ENCODE measurements at places on chromosomes 7 and 10.
A peak's percentile ranks its signal among the peaks of the same experiment; 100 is the strongest.

DNA sequence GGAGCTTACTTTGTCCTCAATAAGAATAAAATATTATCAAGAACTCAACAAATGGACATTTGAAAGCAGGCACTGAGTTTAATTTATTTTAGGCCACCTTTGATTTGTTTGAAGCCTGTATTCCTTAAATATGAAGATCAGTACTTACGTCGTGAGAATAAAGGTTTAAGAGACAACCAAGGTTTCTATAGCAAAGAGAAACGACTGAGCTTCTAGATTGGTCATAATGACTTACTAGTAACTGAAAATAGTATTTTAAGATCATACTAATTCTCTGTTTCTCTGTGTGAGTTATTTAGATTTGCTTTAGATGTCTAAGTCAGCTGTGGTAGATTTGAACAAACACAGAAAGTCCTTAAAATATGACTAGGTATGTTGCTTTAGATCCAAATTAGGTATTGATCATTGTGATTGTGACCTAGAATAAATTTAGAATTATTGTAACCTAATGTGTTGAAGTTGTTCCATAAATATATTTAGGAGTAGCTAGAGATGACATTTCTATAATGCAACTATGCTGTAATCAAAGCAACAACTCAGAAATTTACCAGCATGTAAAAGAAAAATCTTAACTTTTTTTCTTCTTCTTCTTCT, 2.4 kb upstream of the GLCCI1 start:
- DNase-seq: no peak

DNA sequence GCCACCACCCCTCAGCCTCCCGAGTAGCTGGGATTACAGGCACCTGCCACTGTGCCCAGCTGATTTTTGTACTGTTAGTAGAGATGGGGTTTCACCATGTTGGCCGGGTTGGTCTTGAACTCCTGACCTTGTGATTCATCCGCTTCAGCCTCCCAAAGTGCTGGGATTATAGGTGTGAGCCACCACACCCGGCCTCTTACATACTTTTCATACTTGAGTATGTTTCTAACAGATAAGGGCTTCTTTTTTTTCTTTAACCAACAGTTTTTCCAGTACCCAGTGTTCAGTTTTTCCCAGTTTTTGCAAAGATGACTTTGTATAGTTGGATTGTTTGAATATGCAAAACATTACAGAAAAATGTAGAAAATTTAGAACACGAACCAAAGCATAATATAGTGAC, 7.7 kb downstream of the EIF4H start:
- no peak for DNase-seq

DNA sequence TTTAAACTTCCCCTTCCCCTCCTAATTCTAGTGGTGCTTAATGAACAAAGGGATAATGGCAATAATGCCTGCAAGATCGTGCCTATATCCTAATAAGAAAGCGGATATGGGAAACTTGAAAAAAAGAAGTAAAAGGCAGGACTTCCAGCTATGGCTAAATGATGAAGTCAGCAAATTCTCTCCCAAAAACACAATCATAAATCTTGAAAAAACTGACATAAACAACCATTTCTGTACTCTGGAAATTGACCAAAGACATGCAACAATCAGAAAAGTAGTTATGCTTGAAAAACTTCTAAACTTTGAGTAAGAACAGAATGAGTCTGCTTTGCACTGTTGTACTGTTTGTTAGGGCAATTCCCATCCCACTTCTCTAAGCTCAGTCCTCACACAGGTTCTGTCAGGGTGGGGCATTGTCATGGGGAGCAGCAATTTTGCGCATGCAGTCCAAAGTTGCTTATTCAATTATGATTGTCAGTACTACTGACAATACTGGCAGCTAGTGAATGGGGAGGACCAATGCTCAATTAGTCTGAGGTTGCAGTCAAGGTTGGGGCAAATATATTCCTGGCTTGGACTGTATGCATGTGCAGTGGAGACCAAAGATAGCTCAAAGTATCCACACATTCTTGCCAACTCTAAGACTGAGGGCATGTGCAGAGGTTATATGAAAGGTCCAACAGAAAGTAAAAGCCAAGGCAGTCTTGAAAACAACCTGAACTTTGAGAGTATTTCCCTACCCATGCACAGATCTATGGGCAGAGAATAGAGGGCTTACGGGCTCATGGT, 34.1 kb upstream of the ARHGAP22 start:
- no peak for DNase-seq

- no peak for DNase-seq
Measured at GRCh38 chr10:11022213-11022612, 4.5 kb downstream of the CELF2 start.

DNA sequence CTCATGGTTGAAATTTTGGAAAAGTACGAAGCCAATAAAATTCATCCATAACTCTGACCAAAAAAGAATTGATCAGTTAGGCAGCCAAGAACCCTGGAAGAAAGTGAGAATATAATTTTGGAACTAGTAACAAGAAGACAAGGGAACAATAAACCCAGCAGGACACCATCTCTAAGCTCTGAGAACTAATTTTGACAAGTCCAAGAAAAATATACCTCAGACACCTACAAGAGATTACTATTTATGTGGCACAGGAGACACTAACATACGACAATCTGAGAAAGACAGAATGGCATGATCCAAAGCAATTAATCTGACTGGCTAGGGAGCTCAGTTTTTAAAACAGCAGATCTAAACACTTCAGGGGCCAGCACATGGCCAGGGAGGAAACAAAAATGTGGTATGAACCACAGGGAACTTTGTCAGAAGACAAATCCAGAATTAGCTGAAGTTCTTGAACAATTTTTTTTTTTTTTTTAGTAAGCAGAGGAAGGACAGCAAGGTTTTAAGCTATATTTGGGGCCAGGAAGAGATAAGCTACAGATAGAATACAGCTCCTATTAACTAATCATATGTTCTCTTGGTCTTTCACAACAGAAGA, 38.9 kb downstream of the PARD3 start:
- DNase-seq: no peak

DNA sequence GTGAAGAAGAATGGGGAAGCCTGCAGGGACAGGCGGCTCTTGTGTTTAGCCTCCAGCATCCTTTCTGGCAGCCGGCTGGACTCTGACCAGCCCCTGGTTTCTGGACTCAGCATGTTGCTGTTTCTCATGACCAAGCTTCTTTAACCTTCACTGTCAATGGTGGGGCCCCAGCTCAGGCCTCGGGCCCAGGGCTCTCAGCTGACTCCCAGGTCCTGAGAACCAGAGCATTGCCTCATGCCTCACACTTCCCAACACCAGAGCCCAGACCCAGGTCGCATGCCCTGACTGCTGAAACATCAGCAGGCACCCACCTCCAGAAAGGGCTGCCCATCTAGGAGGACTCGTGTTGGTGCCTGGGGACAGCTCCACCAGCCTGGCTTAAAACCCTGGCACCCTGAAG, 34.8 kb upstream of the FGFR2 start:
- no peak for DNase-seq

DNA sequence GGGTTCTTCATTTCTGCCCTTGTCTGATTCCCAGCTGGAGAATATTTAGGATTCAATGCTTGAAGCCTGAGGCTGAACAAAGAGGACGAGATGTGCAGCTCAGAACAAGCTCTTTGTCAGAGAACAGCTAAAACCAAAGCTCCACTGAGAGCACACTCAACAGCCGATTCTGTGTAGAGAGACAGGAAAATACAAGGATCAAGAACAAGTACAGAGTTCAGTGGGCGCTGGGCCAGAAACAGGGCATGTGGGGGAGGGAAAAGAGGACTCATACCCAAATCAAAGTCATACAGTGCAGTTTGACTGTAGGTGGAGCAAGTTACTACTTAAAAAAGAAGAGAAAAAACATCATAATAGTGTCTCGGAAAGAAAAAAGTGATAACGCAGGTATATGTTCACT, at the start of gene AGMO:
Gene AGMO (minus strand): TSS at position 181 of the 400 bp plus-strand sequence.
- peak; percentile 32 for DNase-seq

DNA sequence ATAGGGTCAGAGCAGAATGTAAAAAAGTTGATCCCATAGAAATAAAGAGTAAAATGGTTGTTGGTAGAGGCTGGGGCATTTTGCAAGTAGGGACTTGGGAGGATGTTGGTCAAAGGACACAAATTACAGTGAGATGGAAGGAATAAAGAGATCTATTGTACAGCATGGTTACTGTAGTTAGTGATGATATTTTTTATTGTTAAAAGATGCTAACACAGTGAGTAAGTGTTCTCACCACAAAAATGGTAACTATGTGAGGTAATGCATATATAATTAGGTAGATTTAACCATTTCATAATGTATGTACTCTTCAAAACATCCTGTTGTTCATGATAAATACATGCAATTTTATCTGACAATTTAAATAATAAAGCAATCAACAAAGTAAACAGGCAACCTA, 280.7 kb upstream of the MAGI2 start:
- DNase-seq: no peak

- DNase-seq: peak; percentile 83
Measured at GRCh38 chr7:151689196-151689971, 169.7 kb upstream of the RHEB start.

DNA sequence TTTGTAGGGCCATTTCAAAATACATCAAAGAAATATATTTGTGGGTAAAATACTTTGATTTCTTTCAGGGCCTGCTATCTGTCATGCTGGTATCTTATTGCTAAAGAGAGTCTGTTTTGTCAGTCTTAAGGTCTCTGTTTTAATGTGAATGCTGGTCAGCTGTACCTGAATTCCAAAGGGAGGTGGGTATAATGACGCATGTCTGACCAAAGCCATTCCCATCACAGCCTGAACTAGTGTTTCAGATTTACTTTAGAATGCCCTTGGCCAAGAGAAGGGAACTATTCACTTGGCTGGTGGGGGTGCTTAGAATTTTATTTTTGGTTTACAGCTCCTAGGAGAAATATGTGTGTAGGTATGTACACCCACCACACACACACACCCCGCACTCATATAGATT, 30.6 kb upstream of the MYL10 start:
- DNase-seq: no peak

GRCh38 chr10:60992636-60993035, 48.7 kb upstream of the RHOBTB1 start:
- DNase-seq: no peak

GRCh38 chr10:60975716-60976115, 31.7 kb upstream of the RHOBTB1 start:
- no peak for DNase-seq

- DNase-seq: no peak
Measured at GRCh38 chr10:124721330-124722045, 22.7 kb downstream of the FAM53B start.

DNA sequence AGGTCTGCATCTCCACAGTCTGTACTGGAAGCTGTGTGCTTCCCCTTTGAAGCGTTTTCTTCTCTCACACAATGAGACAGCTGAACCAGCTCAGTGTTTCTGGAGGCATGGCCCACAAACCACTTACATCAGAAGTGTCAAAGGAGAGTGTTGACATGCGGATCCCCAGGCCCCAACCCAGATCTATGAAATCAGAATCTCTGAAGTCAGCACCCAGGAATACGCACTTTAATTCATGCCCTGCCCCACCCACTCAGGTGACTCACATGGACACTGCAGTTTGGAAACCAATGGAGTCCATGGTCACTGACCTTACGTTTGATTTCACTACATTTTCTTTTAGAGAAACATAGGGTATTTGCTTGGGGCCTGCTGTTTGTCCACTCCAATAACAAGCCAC, 19.0 kb downstream of the TLL2 start:
- DNase-seq: no peak

DNA sequence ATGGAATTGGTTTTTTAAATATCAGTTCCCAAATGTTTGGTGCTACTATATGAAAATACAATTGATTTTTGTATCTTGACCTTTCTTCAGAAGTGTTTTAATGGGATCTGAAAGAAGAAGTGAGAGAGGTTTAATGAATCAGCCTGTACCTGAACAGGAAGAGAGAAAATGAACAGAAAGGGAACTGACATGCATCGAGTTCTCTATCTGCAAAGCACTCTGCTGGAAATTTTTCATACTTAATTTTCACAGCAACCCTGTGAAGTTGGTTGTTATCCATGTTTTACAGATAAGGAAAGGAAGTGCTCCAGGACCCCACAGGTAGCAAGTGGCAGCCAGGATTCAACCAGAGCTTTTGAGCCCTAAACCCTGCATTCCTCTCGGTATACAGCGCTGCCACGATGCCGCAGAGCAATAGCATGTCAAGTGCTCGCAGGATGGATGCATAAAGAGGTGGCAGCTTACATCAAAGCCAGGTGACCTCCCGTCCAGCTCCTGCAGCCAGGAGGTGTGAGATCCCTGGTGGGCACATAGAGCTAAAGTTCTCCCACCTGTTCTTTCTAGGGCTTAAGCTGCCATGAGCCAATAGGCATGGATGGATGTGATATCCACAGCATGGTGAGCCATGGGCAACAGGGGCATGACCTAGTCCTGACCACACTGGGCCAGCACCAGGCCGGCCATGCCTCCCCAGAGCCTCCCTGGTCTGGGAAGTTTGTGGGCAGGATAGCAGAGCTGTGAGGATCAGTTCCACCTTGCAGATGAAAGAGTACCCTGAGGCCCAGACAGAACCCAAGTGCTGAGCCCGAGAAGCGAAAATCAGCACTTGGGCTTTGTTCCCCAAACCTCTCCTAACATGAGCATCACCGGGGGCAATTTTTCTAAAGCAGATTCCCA, 57.2 kb downstream of the CALML3 start:
- DNase-seq: no peak

DNA sequence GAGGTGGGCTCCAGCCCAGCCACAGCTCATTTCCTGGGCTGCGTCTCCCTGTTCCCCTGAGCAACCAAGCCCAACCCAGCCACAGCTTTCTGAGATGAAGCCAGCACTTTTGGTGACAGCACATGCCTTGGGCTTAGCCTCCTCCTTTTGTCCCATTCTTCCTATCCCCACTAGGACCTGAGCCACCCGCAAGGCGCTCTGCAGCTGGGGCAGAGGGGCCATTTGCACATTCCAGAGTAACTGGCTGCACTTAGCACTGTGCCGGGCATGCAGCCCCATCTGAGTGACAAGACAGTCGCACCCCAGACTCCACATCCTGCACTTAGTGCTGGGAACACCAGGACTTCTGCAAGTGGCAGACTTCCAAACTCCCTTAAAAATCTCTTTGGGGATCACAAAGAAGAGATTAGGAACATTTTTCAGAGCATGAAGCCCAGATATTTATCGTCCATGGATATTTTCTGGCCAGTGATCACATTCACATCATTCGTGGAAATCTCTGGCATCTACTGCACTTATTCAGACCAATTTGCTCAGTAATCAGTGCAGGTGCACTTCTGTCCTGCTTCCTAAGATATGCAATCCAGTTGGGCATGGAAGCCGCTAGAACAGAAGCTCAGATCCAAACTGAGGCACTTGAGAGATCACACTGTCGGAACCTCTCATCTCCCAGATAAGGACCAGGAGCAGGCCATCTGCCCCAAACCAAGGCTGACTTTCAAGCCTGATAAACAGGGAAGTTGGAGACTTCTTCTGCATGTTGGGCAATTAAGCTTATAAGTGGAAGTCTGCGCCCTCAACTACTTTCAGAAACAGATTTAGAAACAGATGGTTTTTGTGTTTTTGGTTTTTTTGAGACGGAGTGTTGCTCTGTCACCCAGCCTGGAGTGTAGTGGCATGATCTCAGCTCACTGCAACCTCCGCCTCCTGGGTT, 26.4 kb downstream of the CHST15 start:
- no peak for DNase-seq

All from NCI-H1105 treated with DMSO at 0.1 percent for 48 hours (cell line).